ENCODE measurements at places on chromosomes 5 and 9. TPM values are rescaled to one million over a fixed set of nuclear protein-coding genes. Genes with fewer than 3 reads are reported as not detected.

DNA sequence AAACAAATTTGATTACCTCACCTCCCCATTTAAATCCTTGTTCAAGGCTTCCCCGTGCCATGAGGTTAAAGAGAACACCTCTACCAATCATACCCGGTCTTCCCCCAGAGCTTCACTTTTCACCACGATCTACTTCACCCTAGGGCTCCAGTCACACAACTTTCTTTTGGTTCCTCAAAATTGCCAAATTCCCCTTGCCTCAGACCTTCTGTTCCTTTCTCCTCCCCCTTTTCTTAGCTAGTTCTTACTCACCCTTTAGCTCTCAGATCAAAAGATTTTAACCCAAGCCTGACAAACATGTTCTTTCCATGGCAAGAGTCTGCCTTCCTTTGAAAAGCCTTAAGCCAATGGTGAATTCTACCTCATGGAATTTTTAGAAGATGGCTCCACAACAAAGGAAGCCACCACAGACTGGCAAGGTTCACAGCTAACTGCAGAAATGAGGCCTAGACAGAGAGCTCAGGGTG is 56.7 kb downstream of the MAPKAP1 start:
- no peak for DNase-seq

DNA sequence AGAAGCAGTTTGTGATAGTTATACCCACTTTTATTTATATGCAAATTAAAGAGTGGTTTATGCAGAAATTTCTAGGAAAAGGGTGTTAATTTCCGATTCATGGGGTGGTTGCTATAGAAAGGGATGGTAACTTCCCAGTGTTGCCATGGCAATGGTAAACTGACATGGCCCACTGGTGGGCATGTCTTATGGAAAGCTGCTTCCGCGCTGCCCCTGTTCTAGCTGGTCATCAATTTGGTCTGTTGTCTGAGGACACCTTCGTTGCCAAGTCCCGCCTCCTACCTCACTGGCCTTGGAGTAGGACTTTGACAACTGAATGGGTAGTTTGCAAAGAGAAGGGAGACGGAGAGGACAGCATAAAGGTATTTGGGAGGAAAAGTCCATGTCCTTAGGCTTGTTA is 74.0 kb upstream of the SMIM23 start:
- no peak for DNase-seq

ENTPD8 gene
- 0.26 TPM for total RNA-seq

DNA sequence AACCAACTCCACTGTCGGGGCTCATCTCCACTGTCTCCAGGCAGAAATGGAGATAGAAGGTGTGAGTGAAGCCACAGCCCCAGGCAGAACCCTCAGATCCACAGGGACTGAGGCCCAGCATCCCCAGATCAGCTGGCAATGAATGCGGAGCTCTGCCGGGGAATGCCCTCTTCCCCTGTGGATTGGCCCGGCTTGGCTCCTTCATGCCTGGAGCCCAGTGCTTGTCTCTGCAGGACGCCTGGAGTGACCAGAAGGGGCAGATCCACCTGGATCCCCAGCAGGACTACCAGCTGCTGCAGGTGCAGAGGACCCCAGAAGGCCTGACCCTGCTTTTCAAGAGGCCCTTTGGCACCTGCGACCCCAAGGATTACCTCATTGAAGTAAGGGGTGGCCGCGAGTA is 3.5 kb downstream of the DBH start:
- DNase-seq, result no peak

DNA sequence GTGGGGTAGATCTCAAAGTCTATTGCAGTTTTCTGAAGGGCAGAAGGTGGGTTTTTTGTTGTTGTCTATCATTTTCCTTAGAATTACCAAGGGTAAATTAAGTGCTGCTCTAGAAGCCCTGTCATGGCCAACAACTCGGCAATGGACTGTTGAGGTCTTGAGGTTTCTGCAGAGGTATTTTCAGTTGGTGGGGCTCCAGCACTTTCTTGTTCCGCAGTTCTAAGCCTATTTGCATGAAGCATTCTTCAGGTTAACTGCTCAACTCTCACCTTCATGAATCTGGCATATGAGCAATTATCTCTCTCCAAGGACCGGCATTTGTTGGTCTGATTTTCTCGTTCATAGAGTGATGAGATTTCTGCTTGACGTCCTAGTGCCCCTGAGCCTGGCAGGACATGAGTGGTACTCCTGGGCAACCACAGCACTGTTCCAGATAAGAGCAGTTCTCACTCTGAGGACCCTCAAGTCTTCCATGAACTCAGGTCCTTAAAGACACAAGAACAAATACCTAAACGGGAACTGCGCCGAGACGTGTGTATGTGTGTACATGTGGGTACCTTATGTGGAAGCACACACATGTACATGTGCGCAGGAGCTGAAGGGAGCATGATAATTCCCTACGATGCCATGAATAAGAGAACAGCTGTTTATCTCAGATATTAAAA is 544.5 kb downstream of the CSNK1G3 start:
- DNase-seq, result no peak

DNA sequence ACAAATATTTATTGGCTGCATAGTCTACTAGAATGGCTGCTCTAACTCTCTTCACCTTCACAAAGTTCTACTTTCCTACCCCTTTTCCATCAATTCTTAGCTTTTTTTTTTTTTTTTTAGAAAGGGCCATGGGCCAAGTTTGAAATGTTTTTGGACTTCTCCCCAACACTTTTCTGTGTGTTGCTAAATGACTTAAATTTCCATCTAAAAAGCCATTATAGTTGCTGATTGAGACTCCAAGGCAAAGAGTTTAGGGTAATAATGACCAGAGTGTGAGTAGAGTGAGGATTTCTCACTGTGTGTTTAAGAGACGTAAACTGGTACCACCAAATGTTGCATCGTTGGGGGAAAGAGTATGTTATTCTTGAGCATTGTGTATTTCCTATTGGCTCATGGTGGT is 24.4 kb downstream of the TNC start:
- DNase-seq, result no peak

DNA sequence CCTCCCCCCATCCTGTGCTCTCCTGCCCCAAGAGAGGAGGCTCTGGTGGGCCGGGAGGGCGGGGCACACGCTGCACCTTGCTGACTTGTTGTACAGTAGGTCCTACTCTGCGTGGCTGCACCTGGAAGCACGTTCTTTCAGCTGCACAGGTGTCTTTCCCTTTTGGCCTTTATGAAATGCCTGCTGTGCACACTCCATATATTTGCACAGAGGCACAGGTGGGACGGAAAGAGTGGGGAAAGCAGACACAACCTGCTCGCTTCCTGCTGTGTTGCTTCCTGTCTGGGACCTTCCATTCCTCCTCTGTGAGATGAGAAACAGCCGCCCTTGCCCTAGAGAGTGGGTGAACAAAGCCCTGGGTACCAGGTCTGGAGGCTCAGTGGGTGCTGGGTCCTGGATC is 4.8 kb downstream of the USP20 start:
- no peak for DNase-seq

Measured in dermis microvascular lymphatic vessel endothelial cell (primary cell).